ENCODE measurements at places on chromosomes 3 and 15.

DNA sequence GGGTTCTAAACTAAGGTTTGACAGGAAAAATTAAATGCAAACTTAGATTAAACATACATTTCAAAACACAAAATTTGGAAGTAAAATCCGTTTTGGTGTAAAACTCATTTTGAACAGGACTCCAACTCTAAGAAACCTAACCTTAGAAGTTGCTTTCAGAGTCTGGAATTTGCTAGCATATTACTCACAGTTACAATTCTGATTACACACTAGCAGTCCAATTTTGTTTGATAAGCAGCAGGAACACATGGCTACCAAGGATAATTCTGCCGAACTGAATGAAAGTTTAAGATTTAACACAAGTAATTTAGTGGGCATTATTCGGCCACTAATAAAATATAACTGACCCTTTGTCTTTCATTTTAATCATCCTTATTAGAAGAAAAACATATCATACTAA is 49.6 kb downstream of the FRMD5 start:
- DNase-seq = no peak

DNA sequence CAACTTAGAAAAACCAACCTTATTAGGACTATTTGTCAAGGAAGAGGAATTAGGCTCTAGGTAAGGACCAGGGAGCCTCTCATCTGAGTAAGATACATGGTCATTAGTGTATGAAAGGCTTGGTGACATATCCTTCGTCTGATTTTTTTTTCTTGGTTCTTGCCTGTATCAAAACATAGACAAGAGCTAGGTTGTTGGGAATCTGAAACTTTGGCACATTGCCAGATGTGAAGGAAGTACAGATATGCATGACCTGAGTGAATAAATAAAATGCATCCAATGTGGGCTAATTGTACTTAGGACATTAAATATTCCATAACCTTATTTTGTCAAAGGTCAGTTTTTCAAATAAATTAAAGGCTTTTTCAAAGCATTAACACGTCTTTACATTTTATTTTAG is 151.8 kb downstream of the SYNPR start:
- DNase-seq = no peak

GRCh38 chr3:15241341-15241740 is 35.3 kb downstream of the CAPN7 start:
- no peak for DNase-seq

DNA sequence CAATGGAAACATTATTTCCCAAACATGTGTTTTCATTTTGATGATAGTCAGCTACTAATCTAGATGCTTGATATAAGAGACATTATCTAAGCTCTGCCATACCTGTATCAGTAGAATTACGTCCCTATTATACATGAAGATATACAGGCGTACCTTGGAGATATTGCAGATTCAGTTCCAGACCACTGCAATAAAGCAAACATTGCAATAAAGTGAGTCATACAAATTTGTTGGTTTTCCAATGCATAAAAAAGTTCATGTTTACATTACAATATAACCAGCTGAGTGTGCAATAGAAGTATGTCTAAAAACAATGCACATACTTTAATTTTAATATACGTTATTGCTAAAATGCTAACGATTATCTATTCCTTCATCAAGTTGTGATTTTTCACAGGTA is 236.0 kb upstream of the ZNF717 start:
- DNase-seq = no peak

DNA sequence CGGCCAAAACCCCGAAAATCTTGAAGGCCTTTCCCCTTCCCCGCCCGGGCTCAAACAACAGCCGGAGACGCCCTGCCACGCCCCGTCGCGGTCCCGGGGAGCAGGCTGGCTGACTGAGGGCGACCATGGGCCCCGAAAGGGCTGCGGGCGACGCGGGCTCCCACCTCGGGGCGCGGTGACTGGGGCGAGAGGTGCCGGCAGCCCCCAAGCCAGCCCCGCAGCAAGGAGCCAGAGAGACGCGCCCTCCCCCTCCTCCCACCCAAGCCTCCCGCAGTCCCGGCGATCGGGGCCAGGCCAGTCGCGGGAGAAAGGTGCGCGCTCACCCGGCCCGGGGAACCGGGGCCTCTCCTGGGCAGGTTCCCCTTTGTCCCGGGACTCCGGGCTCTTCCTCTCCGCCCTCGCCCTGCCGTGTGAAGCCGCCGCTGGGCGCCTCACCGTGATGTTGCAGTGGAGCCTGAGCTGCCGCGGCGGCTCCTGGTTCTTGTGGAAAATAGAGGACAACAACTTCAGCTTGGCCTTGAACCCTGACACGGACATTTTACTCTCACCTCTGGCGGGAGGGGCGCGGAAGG is 30.6 kb upstream of the ZSCAN2 start:
- DNase-seq = no peak

DNA sequence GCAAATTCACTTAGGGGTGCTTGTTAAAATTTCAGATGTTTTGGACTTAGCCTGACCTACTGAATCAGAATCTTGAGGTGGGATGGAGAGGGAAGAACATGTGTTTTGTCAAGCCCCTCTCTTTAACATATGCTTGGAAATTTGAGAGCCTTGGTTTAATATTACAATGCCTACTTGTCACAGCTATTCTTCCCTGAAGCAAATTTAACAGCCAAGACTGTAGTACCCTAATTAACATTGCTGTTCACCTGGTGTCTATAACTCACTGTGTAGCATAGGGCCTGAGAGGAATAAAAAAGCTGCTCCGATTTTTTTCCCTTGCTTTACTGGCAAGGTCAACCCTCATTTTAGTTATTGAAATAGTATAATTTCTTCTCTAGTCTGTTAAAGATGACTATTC is 880.1 kb downstream of the CADM2 start:
- no peak for DNase-seq

- no peak for DNase-seq
Observed at GRCh38 chr15:39199076-39199475, 381.8 kb upstream of the THBS1 start.
